Neuronal stem cell (in vitro differentiated cells): ENCODE measurements at places on chromosomes 6 and 20.

- DNase-seq = no peak
Observed at GRCh38 chr6:28337121-28337520, 1.2 kb upstream of the ZSCAN31 start.

DNA sequence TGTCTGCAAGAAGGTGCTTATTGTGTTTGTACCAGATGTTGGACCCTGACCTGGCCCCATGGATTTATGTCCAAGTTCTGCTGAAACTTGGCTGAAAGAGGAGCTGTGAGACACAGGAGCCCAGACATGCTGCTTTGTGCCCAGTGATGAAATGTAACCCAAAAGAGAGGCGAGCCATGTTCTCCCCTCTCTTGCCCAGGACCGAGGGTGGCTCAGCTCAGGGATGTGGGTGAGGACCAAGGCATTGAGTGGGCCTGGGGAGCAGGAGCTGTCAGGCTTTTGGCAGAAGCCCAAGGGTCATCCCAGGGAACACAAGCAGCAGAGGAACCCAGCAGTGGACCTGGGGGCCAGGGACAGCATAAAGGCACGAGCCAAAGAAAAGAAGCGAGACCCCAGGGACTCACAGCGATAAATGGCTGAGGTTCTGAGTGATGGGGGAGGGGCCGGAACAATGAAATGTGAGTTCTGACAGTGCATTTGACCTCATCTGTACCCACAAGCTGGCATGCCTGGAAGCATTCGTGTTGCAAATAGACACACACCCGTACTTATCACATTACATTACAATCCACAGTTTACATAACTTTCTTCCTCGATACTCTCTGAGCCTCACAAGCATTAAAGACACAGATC lies 363.4 kb upstream of the JARID2 start:
- no peak for DNase-seq

- no peak for DNase-seq
Observed at GRCh38 chr6:45668705-45669104, 291.0 kb upstream of the SUPT3H start.

DNA sequence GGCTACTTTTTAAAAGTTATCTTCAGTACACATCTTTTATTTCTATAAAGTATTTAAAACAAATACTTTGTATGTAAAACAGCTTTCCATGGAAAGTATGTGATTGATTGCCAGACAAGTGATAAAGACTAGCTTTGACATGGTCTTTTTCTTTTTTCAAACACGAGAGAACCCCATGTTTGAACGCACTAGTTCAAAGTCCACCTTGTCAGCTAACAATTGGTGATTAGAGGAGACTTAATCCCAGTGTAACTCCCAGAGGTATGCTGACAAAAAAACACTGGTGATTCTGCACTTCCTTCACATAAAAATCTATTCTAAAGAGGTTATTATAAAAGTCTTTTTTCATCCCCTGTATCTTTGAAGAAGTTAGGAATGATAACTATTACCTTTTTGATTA lies 438.1 kb downstream of the GJA1 start:
- DNase-seq = no peak

GRCh38 chr6:54646069-54646950 lies 200.3 kb upstream of the FAM83B start:
- DNase-seq = no peak

- no peak for DNase-seq
Observed at GRCh38 chr6:154502553-154502952, 7.9 kb downstream of the CNKSR3 start.

DNA sequence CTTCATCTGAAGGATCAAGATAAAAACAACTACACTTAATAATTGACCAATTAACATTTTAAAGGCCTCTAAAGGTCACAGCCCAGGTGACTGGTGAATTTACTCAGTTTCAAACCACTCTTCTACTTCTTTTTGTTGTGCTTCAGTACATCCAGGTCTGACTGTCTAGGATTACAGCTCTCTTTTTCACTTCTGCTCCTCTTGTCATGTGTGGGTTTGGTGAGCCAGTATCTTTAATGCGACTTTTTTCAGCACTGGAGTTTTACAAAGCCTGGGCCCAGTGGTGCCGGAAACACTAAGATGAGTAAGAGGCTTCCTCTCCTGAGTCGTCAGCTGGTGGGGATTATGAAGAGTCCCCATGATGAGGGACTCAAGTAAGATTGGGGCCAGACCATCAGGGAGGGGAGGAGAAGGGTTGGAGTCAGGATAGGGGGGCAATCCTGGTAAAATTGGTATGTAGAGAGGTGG lies 27.0 kb downstream of the HECA start:
- DNase-seq = no peak

- no peak for DNase-seq
Observed at GRCh38 chr6:37702314-37702713, 4.6 kb upstream of the MDGA1 start.

DNA sequence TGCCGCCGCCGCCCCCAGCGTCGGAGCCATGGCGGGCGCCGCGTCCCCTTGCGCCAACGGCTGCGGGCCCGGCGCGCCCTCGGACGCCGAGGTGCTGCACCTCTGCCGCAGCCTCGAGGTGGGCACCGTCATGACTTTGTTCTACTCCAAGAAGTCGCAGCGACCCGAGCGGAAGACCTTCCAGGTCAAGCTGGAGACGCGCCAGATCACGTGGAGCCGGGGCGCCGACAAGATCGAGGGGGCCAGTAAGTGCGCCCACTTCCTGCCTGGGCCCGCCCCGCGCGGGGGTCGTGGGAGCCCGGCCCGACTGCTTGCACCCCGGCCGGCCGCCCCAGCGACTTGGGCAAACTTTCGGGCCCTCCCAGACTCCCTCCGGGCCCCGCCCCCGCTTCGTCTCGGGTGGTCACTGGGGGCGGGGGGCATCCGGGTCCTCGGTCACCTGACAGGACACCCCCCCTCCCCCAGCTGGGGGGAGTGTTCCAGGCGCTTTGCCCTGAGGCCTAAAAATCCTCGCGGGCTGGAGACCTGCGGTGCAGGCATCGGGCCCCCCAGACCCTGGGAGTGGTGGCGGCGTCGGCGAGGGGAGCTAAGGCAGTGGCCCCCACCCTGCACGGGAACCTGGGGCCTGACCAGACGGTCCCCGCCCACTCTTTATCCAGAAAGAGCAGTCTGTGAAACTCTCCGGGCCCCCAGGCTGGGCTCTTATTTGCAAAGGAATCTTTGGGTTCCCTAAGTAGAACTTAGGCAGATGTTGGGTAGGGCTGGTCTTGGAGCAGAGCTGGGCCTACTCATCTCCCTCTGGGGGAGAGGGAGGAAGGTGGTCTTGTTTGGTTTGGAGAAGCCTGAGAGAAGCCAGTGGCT lies 501 bp downstream of the PLCG1 start:
- DNase-seq = peak; percentile 80

GRCh38 chr6:156686301-156686994 lies 90.7 kb upstream of the ARID1B start:
- no peak for DNase-seq
